A549 treated with Hydrocortisone at 1 μM for 4 hours (cell line): ENCODE measurements at places on chromosomes 3 and 15. TPM values are rescaled to one million over a fixed set of nuclear protein-coding genes. Genes with fewer than 3 reads are reported as not detected.

Gene VIPR1
- total RNA-seq, result 1.4 to 1.7 TPM (median 1.4 TPM) in 5 replicates

Gene CLSTN2
- 0.02 to 0.09 TPM (median 0.02 TPM) in 5 replicates for total RNA-seq

Gene CLDN18
- total RNA-seq, result not detected in 5 replicates

Gene MST1R
- 6.2 to 7.5 TPM (median 7.5 TPM) in 5 replicates for total RNA-seq

Gene FGF12
- total RNA-seq, result 0.39 to 0.98 TPM (median 0.63 TPM) in 5 replicates

Gene ZMYND10
- total RNA-seq, result 0.79 to 1.7 TPM (median 1.1 TPM) in 5 replicates

Gene IL20RB
- 0.67 to 1.6 TPM (median 0.97 TPM) in 5 replicates for total RNA-seq

Gene STRA6
- total RNA-seq, result 61.8 to 83.1 TPM (median 71.9 TPM) in 5 replicates

Gene HRH1
- 6.4 to 7.3 TPM (median 6.9 TPM) in 5 replicates for total RNA-seq
